ENCODE measurements at places on chromosomes 3 and 15.

DNA sequence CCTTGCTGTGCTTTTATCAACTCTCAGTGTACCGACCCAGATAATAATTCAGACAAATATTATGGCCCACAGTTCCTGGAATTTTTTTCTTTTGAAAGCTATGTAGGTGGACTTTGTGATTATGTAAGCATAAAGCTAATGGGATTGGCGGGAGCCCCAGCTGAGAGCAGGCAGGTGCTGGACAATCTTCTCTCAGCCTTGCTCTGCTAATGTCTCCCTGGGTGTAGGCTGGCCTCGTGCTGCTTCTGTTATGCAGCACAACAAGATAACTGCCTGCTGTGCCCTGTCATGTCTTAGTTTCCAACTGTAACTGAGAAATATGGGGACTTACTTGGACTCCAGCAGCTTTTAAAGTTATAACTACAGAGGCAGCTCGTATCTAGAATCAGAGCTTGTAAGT, 415.0 kb downstream of the PDCD6IP start:
- no peak for DNase-seq

- DNase-seq, result peak; percentile 74
Observed at GRCh38 chr3:46895204-46895660, 17.7 kb downstream of the PTH1R start.

DNA sequence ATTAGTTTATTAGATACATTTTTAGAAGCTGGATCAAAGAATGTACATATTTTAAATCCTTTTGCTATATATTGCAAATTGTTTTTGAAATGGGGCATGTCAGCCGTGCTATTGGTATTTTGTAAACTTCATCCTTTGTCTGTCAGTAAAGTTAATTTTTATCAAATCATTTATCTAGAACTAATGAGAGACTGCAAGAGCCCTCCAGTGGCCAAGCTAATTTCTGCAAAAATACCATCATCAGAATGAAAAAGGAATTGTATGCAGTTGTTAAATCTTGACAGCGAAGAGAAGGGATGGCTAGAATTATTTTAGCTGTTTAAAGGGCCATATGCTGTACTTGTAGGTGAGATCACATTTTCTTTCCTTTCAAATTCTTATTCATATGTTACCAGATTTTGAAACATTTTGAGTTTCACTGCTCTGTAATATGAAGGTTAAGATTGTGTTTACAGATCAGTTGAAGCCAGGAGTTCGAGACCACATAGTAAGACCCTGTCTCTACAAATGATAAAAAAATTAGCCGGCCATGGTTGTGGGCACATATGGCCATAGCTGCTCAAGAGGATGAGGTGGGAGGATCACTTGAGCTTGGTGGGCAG, 8.1 kb upstream of the CLDN11 start:
- DNase-seq, result peak; percentile 49

DNA sequence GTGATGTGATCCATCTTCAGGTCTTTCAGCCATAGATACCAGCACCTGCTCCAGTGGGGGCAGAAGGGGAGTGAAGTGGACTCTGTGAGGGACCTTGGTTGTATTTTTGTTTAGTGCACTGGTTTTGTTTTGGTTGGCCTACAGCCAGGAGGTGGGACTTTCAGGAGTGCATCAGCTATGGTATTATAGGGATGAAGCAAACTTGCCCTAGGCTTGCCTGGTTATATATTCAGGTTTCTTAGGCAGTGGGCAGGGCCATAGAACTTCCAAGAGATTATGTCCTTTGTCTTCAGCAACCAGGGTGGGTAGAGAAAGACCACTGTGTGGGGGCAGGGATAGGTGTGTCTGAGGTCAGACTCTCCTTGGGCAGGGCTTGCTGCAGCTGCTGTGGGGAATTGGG, 337.3 kb upstream of the SGO1 start:
- DNase-seq, result no peak

DNA sequence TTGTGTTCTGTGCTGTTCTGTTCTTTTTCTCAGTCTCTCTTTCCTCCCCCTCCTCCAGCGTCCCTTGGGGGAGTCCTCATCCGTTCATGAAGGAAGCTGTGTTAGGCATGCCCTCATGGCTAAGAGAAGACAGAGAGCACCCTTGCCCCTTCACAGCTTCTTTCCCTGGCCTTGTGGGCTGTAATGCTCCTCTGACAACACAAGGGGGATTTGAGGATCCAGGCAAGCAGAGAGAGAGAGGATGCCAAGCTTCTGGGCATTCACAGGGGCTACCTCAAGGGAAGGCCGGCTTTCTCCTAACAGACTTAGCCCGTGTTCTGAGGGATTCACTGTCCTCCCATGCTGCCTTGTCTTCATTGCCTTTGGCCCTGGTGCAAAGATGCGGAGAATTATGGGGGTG, 389.5 kb downstream of the LRTM1 start:
- peak; percentile 2 for DNase-seq

DNA sequence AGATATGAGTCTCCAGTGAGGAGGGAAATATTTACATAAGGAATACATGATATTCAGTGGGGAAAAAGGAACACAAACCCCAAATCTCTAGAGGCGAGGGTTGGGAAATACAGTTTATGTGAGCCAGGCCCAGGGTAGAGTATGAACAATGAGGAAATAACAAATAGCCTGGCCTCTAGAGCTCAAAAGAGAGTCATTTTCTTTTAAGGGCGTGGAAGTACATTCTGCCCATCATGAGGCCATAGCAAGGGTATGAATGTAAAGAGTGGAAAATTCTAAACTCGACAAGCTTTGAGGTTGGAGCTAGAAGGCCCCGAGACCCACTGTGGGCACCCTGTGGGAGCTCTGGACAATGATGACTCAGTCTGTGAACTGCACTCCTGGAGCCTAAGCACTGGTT, 27.8 kb upstream of the IGF2BP2 start:
- no peak for DNase-seq

DNA sequence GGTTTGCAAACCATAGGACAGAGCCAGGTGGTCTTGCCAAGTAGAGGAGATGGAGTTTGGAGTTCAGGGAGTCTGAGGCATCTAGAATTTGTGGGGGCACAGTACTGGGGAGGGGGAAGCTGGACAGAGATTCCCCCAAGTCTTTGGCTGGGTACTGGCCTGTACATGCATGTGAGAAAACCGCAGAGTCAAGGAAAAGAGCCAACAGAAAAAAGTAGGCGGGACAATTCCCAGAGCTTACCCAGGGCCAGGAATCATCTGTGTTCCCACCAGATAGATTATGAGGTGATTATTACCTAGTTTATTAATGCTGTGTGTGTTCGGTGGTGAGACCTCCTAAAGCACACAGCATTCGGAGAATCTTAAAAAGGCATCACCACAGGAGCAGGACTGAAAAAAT, 11.3 kb downstream of the LYSMD4 start:
- no peak for DNase-seq

- no peak for DNase-seq
Observed at GRCh38 chr3:71690341-71690841, 34.8 kb downstream of the EIF4E3 start.

- DNase-seq, result peak; percentile 34
Observed at GRCh38 chr3:28726840-28727239, 378.2 kb upstream of the AZI2 start.

DNA sequence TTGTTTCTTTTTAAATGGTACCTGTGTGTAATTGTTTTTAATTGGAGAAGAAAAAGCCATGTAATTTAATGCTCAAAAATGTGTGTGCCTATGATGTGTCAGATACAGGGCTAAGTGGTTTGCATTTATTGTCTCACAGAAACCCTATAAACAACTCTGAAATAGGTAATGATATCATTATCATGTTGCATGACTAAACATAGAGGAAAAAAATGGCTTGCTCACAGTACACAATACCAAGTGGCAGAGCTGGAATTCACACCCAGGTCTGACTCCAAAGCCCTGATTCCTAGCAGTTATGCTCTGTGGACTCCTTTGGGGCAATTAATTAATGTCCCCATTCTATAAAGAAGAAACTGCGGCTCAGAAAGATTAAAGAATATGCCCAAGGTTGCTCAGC, 237.4 kb upstream of the TRIM42 start:
- no peak for DNase-seq

GRCh38 chr3:39106281-39106811, 1.1 kb downstream of the GORASP1 start:
- DNase-seq, result peak; percentile 17

- DNase-seq, result no peak
Observed at GRCh38 chr3:24145981-24146822, 201.1 kb downstream of the NR1D2 start.

DNA sequence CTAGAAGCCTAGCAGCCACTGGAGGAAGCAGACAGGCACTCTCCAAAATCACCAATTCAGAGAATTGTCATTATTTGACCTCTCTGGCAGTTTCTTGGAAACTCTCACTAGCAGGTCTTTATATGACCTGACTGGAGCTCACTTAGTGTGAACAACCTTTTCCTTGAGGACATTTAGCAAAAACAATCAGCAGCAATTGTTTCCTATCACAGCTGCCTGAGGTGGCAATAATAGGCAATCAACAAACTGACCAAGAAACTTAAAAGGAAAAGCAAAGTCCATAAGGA, 162.4 kb upstream of the STT3B start:
- no peak for DNase-seq

DNA sequence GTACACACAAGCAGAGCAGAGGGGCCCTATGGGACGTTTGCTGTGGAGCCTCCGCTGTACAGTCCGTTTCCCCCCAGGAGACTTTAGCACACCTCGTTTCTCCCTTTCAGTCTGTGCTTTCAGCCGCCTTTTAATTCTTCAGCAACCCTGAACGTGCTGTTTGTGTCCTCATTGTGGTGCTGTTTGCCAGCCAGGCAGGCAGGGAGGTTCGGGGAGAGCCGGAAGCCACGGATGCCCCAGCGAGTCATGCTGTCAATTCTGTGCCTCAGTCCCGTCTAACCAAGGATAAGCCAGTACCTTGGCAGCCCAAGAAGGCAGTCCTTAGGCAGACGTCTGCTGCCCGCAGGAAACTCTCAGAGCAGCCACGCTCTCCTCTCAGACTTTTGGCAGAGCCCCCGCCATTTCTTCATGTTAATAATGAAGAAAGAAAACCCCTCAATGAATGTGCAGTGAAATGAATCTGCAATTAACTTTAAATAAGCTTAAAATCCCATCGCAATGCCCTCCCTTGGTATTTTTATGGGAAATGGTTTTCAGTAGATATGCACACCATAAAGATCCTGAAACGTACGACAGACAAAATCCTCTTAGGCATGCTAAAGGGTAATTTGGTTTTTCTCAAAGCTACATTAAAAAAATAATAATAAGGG, 158.6 kb downstream of the UACA start:
- DNase-seq, result no peak

DNA sequence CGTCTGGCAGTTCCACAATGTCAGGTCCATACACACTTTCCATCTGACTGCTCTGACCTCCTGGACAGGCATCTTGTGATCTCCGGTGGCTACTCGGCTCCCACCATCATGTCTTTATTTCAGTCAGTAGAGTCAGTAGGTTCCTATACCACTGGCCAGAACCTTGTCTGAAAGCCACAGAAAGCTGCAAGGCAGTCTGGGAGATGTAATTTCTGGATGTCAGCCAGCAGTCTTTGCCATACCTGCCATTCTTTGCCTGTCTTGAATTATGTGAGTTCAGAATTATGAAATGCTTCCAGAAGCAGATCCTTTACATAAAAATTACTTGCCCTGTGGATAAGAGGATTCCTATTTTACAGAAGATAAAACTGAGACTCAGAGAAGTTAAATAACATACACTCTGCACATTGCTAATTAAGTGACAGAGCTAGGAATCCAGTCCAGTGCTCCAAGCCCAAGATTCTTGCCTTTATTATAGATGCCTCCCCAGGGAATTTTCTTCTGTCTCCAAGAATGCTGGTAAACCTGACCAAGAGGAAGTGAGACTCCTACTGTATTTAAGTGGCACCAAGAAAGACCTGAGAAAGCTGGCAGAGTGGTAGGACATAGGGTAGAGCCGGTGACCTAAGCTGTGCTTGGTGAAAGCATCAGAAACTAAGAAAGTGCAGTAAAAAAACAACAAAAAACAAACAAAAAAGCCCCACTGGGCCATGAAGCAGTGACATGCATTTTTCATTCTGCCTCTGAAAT, 75.6 kb downstream of the IQCH start:
- no peak for DNase-seq

GRCh38 chr3:48222616-48223513, at the start of gene CAMP:
Gene CAMP (plus strand): TSS chr3:48223495. CDS start chr3:48223512, 17 bp downstream.
- peak; percentile 32 for DNase-seq

GRCh38 chr15:59005579-59005978, 18.1 kb downstream of the RNF111 start:
- DNase-seq, result no peak

DNA sequence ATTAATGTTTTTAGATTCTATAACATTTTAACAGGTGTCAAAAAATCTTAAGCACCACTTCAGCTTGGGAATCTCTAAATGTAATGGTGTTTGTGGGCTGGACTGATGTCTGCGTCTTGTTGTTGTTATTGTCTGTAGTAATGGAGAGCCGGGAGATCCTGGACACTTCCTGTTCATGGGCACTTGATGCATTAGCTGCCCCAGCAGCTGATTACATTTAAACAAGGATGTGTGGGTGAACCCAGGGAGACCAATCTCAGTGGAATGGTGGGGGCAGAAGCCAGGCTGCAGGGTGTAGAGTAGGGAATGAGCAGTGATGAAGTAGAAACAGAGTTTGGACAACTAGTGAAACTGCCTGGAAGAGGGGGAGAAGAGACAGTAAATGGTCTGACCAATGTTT, 7.8 kb downstream of the CCR5AS start:
- DNase-seq, result no peak

DNA sequence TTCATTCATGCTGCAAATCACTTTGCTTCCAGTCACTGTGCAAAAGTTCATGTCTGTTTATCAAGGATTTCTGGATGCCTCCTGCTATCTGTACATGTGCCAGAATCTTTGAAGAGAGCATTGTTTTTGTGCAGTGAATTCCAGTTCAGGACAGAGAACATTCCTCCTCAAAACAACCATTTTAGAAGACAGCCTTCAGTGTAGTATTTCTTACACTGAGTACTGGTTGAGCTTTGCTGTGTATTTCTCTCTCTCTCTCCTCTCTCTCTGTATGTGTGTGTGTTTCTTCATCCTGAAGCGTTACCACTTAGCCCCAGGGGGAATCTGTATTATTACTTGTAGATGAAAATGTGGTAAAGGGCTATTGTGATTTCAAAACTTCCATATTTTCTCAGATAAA, 123.8 kb upstream of the CHL1 start:
- DNase-seq, result no peak

GRCh38 chr15:22918056-22918455, 62.1 kb downstream of the CYFIP1 start:
- no peak for DNase-seq

GRCh38 chr15:60477916-60478565, 901 bp downstream of the ICE2 start:
- peak; percentile 48 for DNase-seq

GRCh38 chr15:63348392-63348791, 33.3 kb downstream of the CA12 start:
- DNase-seq, result no peak

DNA sequence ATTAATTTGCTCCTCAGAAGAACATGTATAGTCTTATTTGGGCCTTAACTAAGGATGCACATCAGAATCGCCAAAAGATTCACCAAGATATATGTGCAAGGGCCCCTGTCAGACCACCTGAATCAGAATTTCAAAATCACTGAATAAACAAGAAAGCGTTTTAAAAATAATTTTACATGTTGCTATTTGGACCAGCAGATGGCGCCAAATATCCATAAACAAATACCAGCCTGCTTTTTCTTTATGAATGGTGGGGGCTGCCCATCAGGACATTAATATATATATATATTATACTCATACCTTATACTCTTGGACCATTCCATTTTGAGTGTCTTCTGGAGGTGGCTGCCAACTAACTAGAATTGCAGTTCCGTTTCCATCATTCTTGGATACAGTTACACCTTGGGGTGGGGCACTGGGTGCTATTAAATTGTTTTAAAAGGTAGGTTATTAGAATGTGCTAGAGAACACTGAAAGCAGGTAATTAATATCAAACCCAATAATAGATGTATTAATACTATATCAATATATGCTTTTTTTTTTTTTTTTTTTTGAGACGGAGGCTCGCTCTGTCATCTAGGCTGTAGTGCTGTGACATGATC, 1108.3 kb downstream of the ROBO1 start:
- peak; percentile 31 for DNase-seq
